ENCODE measurements at places on chromosomes 11 and 22.

- no peak for DNase-seq
These were observed 965 bp upstream of the PAMR1 start for GRCh38 chr11:35526370-35526792.

DNA sequence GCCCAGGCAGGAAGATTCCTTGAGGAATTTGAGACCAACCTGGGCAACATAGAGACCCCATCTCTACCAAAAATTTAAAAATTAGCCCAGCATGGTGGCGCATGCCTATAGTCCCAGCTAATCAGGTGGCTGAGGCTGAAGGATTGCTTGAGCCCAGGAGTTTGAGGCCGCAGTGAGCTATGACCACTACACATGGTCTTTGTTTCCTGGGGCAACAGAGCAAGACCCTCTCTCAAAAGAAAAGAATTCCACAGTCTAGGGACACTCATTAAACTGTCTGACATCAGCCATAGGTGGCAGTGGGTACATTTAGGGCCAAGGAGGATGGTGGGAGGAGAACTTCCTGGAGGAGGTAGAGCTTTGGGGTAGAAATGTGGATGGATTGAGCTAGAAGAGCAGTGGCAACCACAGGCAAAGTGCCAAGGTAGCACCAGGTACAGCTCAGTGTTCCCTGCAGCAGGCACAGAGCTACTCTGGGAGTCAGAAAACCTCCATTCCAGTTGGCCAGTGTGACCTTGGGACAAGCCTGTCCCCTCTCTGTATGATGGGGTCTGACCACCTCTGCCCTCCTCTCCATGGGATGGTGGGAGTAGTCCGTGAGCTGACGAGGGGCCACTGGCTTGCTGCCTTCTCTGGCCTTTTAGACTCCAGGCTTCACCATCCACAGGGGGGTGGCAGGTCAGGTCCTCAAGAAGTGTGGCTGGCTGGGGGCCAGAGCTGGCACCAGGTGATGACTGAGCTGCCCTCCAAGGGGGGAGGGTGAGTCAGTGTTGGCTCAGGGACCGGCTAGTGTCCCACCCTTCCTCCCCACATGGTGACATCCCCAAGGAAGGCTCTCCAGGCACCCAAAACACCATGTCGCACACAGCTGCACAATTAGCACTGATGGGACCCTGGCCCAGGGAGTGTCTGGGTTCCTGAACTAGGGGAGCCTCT is 3.7 kb upstream of the CLCF1 start:
- DNase-seq, result no peak

- DNase-seq, result no peak
These were observed 10.0 kb upstream of the SCGB1D1 start for GRCh38 chr11:62179995-62180394.

DNA sequence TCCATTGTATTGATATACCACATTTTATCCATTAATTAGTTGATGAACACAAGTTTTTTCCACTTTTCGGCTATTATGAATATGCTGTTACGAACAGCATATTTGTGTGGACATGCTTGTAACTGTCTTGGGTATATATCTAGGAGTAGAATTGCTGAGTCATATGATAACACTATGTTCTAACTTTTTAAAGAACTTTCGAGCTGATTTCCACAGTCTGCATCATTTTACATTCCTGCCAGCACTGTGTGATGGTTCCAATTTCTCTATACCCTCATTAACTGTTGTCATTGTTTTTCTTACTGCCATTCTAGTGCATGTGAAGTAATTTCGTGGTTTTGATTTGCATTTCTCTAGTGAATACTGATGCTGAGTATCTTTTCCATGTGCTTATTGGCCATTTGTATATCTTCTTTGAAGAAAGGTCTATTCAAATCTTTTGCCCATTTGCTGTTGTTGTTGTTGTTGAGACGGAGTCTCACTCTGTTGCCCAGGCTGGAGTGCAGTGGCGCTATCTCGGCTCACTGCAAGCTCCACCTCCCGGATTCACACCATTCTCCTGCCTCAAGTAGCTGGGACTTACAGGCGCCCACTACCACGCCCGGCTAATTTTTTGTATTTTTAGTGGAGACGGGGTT is 7.4 kb upstream of the RCE1 start:
- DNase-seq, result no peak

DNA sequence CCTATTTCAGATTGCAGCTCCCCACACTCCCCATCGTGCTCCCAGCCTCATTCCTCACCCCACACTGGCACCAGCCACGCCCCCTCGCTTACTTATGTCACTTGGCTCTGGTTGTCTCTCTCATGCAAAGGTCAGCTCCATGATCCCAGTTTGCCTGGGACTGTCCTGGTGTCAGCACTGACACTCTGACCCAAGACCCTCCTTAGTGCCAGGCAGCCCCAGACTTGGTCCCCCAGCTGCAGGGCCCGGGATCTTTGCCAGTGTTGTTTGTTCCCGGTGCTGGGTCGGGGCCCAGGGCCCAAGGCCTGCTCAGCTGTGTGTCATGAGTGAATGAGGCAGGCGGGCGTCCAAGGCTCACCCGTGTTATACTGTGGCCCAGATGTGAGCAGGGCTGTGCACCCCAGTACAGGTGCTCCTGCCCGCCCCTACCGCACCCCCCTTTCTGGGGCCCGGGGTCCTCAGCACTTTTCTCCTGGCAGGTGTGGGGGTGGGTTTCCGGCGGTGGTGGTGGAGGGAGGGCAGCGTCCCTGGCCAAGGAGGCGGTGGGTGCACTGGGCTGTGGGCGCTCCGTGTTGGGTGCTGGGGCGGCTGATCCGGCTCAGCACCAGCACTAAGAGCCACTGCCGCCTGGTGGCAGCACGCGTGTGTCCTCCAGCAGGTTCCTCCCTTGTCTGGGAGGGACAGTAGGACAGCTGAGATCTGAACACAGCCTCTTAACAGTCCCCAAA is 19.5 kb downstream of the IL17REL start:
- no peak for DNase-seq

DNA sequence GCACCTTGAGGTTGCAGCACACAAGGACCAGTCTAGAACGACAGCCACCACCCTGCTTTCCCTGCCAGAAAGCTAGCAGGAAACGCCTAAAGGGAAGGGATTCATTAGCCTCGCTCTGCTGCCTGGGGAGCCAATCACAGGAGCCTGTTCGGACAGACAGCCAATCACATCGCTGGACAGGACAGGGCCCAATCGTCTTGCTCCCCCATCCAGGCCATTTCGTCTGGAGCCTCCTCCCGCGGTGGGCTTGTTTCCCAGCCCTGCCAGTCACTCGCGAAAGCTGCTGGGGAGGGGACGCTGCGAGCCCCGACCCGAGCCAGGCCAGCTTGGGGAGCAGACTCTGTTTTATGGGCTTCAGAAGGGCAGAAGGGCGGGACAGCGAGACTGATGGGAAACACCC is 79.8 kb upstream of the NCAM1 start:
- DNase-seq, result no peak

DNA sequence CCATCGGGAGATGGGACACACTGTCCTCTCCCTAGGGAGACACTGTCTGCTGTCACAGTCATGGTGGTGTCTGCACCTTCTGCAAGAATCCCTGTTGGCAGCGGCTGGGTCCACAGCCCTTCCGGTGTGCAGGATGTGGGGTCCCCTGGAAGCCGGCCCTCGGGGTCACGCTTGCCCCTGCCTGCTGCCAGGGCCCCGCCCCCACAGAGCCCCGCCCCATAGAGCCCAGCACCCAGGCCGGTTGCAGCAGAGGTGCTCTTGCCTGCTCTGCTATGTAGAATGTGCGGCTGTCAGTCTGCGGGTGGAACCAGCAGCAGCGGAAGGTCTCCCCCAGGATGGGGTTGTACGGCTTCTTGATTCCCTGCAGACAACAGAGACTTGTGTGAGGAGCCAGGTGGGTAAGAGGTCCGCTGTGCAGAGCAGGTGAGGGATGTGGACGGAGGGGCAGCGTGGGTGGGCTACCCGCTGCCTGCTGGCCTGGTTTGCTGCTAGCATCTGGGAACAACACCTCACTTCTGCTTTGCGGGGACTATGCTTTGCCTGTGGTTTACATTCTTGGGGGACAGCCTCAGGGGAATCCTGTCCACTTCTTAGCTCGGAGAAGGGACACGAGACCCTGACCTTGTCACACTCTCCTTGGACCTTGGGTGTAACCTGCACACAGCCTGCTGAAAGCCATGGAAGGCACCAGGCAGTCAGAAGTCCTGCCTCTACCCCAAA is 44.9 kb upstream of the CARS1 start:
- DNase-seq, result no peak

- DNase-seq, result no peak
These were observed 66.0 kb downstream of the FEZ1 start for GRCh38 chr11:125429807-125430678.

DNA sequence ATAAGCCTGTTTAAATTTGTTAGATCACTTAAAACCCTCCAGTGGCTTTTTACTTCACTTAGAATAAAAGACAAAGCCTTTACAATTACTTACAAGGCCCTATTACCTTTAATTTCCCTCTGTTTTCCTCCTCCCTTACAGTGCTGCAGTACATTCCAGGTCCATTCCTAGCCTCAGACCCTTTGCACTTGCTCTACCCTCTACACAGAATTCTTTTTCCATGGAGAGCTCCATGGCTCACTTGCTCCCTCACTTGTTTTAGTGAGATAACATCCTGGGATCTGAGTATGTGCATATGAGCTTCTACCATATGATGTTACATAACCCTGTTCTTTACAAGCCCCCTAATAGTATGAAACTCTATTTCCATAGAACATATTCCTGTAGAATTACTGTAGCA is 24.4 kb downstream of the ZNF214 start:
- DNase-seq, result no peak

GRCh38 chr11:8603696-8604077 is 9.7 kb upstream of the STK33 start:
- no peak for DNase-seq

DNA sequence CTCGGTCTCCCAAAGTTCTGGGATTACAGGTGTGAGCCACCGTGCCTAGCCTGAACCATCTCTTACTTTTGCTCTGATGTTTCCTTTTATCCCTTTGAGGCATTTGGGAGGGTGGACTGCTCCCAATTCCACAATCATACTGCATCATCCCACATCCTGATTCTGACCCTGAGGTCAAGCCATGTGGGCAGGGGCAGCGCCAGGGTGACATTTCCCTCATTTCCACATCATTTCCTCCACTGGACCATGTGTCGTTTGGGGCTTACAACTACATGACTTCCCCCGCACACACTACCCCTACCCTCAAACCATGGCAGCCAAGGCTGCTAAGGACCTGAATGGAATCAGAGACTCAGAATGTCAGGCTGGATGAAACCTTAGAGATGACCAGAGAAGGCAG is 26.4 kb upstream of the ZBTB16 start:
- no peak for DNase-seq

DNA sequence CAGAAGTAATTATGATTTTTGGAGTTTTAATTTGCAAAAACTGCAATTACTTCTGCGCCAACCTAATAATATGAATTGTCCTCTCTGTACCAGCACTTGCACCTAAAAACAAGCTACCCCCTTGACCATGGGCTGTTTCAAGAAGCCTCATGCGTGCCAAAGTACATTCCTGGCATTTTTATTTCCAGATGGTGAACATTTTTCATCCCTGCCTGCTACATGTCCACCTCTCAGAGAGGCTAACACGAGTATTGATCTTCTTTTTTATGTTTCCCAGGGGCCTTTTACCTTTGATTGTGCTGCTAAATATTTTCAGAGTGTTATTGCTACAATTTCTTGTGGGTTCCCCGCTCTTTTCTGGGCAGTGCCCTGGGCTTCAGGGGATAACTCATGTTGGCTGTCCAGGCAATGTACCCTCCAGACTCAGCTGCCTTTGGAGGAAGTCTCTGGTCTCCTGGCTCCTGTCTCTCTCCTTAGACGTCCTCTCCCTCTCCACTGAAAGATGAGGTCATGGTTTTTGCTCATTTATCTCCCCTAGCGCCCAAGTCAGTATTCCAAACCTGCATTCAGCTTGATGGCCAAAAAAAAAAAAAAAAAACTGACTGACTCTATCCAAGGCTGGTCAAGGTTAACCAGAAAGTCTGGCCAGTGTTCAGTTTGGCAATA is 86.2 kb upstream of the ASPHD2 start:
- DNase-seq, result no peak

GRCh38 chr11:75535071-75535470 is 9.3 kb upstream of the GDPD5 start:
- DNase-seq, result no peak

GRCh38 chr22:45225732-45226502 is 14.8 kb downstream of the KIAA0930 start:
- no peak for DNase-seq

DNA sequence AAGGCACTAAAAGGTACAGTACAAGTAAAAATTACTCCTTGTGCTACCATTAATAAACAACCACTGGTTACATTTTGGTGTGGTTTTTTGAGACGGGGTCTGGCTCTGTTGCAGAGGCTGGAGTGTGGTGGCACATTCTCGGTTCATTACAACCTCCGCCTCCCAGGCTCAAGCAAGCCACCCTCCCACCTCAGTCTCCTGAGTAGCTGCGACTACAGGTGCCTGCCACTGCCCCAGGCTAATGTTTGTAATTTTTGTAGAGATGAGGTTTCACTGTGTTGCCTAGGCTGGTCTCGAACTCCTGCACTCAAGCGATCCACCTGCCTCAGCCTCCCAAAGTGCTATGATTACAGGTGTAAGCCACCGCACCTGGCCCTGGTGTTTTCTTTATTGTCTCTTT is 20.8 kb downstream of the TAF1D start:
- no peak for DNase-seq

DNA sequence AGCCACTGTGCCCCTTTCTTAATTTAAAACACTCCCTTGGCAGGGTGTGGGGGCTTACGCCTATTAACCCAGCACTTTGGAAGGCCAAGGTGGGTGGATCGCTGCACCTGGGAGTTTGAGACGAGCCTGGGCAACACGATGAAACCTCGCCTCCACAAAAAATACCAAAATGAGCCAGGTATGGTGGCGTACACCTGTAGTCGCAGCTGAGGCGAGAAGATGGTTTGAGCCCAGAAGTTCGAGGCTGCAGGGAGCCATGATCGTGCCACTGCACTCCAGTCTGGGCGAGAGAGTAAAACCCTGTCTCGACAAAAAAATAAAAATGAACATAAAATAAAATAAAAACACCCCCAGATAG is 45.0 kb downstream of the LINC01488 start:
- no peak for DNase-seq

DNA sequence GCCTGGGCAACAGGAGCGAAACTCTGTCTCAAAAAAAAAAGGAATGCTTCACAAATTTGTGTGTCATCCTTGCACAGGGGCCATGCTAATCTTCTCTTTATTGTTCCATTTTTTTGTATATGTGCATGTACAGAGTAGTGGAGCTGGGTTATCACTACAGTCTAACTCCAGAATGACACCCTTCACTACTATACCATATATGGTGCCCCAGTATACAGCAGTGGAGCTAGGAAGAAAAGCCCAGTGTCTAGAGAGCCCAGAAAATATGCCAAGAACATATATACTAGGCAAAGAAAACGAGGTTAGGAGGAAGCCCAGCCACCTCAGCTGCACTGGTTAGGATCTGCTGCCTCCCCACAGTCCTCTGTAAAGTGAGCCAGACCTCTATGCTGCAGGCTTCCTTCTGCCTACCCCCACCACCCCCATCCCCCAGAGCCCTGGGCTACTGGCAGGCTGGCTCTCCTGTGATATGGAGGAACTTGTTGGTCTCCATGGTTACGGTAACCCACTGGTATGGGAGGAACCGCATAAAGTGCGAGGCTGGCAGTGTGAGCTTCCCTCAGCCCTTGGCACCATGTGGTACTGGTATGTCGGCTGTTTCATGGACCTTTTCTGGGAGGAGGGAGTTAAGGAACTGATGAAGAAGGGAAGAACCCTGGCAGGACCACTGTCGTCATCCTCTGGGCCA is 34.3 kb downstream of the RCOR2 start:
- no peak for DNase-seq

GRCh38 chr11:77267962-77268361 is 33.5 kb downstream of the GDPD4 start:
- no peak for DNase-seq
